ENCODE measurements at places on chromosomes 16 and 17.

DNA sequence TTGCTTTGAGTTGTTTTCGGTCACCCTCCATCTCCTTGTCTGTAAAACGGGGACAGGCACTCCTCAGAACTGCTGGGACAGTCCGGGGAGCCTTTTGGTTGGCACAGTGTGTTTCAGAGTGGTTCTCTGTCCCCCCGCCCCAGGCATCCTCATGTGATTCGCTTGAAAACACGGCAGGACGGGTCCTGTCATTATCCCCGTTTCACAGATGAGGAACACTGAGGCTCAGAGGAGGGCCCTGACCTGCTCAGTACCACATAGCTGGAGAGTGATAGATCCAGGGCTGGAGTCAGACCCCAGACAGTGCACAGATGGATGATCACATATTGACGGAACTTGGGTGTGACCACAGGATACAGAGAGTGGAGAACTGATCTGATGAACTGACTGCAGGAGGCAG lies 13.5 kb upstream of the ADGRG1 start:
- DNase-seq = no peak

DNA sequence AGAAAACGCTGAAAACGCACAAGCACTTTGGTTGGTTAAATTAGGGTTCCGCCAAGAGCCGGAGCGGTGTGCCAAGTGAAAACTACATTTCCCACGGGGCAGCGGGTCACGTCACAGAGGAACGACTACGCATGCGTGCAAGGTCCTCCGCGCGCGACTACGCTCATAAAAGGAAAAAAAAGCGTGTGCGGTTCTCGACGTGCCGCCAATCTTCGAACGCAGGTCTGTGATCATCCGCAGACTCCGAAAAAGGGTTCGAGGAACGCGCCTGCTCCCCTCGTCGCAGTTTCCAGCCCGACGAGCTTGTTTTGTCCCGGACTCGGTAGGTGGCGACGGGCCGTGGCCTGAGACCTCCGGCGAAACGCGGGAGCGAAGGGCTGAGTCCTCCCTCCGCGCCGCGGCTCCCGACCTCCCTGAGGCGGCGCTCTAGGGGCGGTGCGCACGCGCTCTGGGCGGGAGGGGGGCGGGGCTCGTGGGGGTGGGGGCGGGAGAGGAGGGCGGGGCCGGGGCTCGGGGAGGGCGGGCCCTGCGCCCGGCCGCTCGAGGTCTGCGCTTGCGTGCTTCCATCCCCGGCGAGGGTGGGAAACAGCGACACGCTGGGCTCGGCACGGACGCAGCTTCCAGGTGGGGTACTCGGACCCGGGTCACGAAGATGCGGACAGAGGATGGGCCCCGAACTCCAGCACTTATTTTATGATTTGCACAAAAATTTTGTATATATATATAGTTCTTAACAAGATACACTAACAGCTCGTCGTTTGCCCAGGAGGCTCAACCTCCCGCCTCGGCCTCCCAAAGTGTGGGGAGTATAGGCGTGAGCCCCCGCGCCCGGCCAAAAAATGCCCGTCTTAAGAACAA lies at the start of gene SGF29:
Gene SGF29, plus strand, starts transcription at position 145 of the 858 bp plus-strand sequence. CDS start 27,150 bp downstream, outside the sequence.
- peak; percentile 93 for DNase-seq

DNA sequence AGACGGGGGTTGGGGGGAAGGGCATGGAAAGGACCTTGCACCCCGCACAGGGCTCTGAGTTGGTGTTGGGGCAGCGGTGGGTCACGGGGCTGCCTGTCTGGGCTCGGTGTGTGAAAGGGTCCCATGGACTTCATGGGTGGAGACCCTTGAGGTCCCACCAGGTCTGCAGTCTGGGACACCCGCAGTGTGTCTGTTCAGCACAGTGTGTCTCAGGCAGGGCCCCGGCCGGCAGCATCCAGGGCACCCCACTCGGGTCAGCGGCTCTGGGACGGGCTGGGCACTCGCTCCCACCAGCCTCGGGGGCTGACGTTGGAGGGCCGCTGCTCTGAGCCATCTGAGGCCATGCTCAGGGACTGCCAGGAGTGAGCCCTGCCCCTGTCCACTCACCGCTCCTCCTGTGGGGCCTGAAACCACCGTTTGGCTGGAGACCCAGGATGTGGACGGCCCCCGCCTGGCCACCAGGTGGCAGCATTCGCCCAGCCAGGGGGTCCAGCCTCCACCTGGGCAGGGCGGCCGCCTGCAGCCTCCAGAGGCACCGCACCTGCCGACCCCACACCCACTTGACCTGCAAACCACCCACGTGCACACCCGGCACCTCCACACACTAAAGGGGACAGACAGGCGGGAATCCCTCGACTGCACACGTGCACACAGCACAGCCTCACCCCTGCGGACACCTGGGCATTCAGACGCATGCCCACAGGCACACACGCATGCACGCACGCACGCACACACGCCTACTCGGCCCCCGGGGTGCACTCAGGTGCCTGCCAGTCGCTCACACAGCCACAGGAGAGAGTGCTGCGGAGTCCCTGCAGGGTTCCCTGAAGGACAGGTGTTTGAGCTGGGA lies 10.1 kb upstream of the ZFPM1 start:
- peak; percentile 84 for DNase-seq

- DNase-seq = no peak
Measured at GRCh38 chr17:15492186-15492585, 24.8 kb upstream of the CDRT4 start.

- DNase-seq = peak; percentile 79
Measured at GRCh38 chr17:27602721-27603420, 28.1 kb upstream of the LGALS9 start.

- DNase-seq = peak; percentile 18
Measured at GRCh38 chr17:63445571-63445953, 544 bp downstream of the CYB561 start.

GRCh38 chr17:74954665-74955421 lies 17.7 kb downstream of the HID1 start:
- no peak for DNase-seq

GRCh38 chr16:26605626-26606271 lies 461.0 kb upstream of the C16orf82 start:
- DNase-seq = no peak

DNA sequence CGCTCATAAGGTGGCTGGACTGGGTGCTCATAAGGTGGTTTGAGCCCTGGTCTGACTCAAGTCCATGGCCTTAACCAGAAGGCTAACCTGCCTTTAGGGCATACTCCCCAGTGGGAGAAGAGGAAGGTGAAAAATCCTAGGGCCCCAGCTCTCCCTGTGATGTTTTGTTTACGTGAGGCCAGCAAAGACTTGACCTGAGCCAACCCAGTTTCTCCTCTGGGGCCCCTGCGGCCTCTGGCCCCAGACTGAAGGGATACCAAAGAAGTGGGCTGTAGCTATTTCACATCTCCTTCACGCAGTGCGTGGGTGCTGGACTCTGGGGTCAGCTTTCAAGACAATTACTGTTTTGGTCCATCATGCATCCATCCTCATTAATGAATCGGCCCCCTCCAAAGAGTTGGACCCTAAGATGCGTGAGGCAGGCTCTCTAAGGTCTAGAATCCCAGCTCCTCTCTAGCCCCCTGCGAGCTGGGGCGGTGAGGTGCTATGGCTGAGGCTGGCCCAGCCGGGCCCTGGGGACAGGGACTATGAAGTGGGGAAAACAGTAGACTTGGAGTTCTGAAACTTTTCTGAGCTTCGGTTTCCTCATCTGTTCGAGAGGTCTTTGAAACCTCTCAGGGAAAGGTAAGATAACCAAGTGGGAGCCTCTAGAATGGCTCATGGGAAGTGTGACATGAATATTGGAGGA lies 1.5 kb downstream of the SH2B1 start:
- DNase-seq = no peak

DNA sequence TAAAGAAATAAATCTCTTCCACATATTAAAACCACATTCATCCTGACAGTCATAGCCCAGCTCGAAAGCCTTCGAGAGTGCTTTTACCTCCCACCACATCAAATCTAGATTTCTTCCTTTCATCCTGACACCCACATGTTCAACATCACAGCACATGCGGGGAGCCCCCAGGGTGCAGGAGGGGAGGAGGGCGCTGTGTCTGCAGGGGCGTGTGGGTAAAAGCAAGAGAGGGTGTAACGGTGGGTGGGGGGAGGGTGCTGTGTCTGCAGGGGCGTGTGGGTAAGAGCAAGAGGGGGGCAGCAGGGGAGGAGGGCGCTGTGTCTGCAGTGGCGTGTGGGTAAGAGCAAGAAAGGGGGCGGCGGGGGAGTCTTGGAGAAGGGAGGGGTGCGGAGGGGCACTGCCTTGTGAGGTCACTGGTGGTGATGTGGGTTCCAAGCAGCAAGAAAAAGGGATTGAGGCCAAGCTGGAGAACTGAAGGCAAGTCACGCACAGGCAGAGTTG lies 34.7 kb downstream of the ADCY9 start:
- peak; percentile 26 for DNase-seq

DNA sequence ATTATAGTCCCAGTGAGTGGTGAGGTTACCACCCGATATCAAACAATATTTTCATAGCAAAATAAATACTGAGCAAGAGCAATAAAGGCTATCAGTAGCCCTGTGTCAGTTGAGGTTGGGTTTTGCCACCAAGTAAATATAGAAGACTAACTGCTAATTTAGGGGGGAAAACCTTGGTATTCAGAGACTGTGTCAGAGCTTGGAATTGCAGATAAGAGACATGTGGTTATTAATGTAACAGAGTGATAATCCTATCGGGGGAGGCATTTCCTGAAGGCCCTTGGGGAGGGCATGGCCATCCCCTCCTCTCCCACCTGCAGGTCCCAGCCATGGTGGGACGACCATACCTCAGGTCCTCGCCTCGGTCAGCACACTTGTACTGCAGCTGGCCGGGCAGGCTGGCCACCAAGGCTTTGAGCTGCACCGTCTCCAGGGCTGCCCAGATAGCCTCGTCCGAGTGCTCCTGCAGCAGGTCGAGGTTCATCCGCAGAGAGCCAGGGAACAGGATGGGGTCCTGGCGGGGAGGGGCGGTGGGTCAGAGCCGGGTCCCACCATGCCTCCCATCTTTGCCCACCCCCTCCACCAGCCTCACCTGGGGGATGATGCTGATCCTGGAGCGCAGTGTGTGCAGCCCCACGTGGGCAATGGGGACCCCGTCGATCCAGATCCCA lies 68.9 kb downstream of the ABCC6 start:
- no peak for DNase-seq

DNA sequence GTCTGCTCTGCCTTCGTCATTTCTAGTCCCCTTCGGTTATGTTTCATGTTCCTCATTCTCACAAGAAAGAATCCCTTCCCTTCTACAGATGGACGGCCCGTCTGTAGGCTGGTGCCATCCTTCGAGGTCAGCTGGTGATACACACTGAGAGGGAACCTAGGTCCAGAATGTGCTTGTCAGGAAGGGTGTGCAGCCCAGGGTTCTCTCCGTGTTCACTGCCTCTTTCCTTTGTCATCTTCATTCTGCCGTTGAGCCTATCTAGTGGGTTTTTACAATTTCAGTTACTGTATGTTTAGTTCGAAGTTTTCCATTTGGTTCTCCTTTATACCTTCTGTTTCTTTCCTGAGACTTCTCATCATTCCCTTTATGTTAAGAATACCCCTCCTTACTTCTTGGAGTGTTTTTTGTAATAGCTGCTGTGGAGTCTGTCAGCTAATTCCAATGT lies 18.9 kb downstream of the KIAA0513 start:
- no peak for DNase-seq

- DNase-seq = no peak
Measured at GRCh38 chr17:64074704-64075426, 54.4 kb upstream of the ICAM2 start.

- DNase-seq = no peak
Measured at GRCh38 chr16:84844049-84844350, 24.2 kb downstream of the CRISPLD2 start.

DNA sequence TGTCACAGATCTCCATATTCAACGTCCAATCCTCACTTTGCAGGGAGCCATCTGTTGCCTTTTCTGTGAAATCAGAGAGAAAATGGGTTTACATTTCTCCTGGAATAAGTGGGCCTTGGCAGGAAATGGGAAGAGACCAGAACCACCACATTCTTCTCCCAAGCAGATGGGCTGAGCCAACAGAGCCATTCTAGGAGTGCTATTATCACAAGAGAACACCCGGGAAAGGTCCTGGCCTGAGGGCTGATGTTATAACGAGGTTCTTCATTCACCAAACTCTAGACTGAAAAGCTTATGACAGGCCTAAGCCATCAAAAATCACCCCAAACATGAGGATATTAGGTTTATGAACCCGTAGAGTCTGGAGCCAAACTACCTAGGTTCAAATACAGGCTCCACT lies 64.7 kb downstream of the TOM1L2 start:
- DNase-seq = no peak

DNA sequence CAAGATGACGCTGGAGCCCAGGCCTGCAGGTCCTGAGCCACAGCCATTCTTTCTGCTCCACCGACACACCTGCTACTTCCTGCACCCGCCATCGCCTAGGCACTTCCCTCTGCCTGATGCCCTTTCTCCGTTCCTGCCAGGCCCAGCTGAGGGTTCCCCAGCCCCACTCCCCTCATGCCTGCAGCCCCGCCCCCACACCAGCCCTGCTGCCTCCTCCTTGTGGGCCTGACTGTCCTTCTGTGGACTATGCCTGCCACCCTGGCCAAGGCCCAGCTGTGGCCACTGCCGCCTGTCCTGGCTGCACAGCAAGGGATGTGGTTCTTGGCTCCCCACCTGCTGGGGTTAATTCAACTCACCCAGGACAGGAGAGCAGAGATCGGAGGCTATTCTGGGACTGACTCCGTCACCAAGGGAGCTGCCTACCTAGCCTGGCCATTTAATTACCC lies 7.5 kb downstream of the NATD1 start:
- no peak for DNase-seq

GRCh38 chr17:72340836-72341235 lies 220.0 kb downstream of the SOX9 start:
- no peak for DNase-seq

GRCh38 chr17:76579281-76579680 lies 6.4 kb downstream of the ST6GALNAC2 start:
- DNase-seq = no peak

- DNase-seq = no peak
Measured at GRCh38 chr17:21008992-21009671, 33.7 kb downstream of the USP22 start.

DNA sequence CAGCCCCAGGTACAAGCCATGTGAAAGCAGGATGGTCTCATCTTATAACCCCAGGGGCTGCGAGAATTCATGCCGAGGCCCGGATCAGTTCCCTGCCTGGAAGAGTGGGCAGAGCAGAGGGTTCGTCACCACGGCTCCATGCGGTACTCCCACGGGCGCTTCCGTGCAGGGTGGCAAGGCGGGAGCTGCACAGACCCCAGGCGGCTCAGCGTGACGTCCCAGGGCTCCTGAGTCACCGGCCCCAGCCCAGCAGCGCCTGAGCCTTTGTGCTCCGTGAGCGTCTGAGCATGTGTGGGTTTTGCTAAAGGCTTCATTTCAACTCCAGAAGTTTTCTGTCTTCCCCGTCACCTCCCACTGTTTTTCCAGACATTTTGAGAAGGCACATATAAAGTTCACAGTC lies 71.2 kb upstream of the CHMP6 start:
- DNase-seq = no peak

GRCh38 chr16:71746442-71747046 lies 22.0 kb upstream of the PHLPP2 start:
- peak; percentile 43 for DNase-seq

- DNase-seq = no peak
Measured at GRCh38 chr17:26731005-26731921, 562.7 kb upstream of the WSB1 start.

All from activated CD4-positive, alpha-beta T cell treated with anti-CD3 and anti-CD28 coated beads, Interleukin-2, Interleukin-6, amounts not matched to agents 100 ng/mL and 50 ng/mL, durations not matched to agents 16 hours and 8 hours (primary cell).